ENCODE measurements at places on chromosomes 7 and 10.

DNA sequence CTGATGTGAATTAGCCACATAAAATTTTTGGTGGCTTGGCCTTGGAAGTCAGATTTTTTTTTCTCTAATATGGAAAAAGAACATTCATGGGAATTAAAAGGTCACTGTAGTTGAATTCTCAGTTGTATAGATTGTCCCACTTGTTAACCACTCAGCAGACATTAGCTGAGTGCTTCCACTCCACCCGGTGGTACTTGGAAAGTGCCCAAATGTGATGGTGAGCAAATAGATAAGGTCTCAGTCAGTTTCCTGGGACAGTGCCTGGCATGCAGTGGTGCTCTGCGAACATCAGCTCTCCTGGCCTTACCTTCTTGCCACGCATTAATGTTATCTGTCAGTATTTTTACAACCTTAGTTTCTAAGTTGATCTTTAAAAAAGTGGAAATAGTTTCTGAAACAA, 1.4 kb downstream of the ATP5F1C start:
- no peak for DNase-seq

- DNase-seq = no peak
Observed at GRCh38 chr10:102433619-102434046, 1.3 kb upstream of the CUEDC2 start.

- DNase-seq = no peak
Observed at GRCh38 chr10:18473424-18474117, 177.8 kb downstream of the NSUN6 start.

DNA sequence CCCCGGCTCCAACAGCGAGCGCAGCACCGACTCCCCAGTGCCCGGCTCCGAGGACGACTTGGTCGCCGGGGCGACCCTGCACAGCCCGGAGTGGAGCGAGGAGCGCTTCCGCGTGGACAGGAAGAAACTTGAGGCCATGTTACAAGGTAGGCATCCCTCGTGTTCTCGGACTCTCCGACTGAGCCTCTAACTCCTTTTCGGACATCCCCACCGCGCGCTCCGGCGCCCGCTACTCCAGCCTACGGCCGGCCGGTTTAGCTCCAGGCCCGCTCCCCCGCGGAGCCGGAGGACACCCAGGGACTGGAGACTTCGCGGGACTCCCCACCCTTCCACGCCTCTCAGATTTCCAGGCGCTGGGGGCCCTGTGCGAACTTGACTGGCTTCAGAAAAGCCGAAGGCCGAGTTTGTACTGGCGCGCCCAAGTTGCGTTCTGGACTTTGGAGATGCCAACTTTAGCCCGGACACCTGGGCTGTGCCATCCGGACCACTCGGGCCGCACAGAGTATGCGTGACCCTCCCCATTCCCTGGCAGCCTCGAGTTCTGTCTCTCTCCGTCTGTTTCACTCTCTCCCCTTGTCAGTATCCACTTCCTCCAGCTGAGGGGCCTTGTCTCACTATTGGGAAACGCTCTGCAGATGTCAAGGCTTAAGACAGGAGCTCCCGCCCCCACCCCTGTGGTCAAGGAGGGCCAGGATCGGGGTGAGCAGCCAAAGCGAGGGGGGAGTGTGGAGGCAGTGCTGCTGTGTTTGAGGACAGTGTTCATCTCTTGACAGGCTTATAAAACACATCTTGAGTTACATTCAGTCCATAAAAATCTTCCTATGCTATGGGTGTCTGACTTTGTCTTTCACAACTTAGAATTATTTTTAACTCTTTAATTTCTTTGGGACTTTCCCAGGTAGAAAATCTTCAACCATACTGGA, 777 bp downstream of the BICC1 start:
- DNase-seq = peak; percentile 80

GRCh38 chr10:62396864-62397263, 22.7 kb downstream of the ZNF365 start:
- no peak for DNase-seq

- no peak for DNase-seq
Observed at GRCh38 chr10:47418966-47419365, 34.9 kb upstream of the ZNF488 start.

GRCh38 chr10:35614312-35614711, 9.2 kb downstream of the GJD4 start:
- DNase-seq = no peak

GRCh38 chr10:30587522-30588031, 42.0 kb downstream of the LYZL2 start:
- DNase-seq = no peak

GRCh38 chr10:26682931-26683330, 14.6 kb upstream of the PDSS1 start:
- DNase-seq = no peak

GRCh38 chr7:7996568-7996967, 28.0 kb downstream of the GLCCI1 start:
- no peak for DNase-seq
